ENCODE measurements at places on chromosomes 1 and 21.

DNA sequence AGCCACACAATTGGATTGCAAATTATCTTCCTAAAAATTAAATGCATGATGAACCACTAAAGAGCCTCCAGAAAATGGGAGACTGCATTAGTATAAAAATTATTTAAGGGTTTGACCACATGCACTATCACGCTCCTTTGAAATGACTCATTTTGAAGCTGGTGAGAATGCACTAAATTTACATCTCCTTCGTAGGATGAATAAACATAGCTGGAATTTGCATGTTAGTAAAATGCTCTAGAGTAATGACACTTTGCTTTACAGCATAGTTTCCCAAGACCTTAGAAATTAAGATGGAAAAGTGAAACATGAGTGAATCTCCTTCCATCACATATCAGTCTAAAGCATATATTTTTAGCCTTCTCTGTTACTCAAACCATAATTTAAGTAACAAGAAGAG is 2.4 kb downstream of the PLPPR4 start:
- no peak for DNase-seq

- no peak for DNase-seq
Measured at GRCh38 chr1:116982319-116983004, 19.1 kb upstream of the CD101 start.

DNA sequence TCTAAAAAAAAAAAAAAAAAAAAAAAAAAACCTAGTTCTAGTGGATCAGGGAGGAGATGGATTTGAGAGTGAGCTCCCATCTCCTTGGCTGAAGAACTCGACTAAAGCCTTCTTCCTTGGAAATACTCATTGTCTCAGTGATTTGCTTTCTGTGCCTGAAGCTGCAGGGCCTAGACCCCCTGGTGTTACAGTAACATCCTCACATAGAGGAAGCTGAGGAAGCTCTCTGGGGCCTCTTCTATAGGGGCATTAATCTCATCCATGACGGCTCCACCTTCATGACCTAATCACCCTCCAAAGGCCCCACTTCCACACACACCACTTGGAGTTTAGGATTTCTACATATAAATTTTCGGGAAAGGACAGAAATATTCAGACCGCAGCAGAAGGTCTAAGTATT is 95.9 kb upstream of the ETS2 start:
- no peak for DNase-seq

GRCh38 chr1:61378494-61379180 is 296.3 kb downstream of the NFIA start:
- no peak for DNase-seq
